Renal pelvis (tissue), 12 donors: ENCODE measurements at places on chromosomes 16 and 17. TPM values are rescaled to one million over a fixed set of nuclear protein-coding genes. Genes with fewer than 3 reads are reported as not detected.

DNA sequence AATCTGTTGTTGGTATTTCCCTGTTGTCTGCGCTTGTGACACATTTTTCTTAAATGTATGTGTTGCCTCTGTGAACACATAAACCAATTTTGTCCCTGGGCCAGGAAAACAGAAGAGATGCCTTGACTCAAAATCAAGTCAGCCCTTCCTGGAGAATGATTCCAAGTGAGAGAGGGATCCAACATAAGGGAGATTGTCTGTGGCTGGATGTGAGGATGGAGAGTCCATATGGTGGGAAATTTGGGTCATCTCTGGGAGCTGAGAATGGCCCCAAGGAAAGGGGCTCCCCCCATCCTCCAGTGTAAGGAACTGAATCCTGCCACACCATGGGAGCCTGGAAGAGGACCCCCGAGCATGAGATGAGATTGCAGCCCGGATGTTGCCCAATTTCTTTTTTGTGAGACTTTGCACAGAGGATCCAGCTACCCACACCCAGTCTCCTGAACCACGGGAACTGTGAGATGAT, 13.5 kb downstream of the CRYM start:
- DNase-seq: no peak

DNA sequence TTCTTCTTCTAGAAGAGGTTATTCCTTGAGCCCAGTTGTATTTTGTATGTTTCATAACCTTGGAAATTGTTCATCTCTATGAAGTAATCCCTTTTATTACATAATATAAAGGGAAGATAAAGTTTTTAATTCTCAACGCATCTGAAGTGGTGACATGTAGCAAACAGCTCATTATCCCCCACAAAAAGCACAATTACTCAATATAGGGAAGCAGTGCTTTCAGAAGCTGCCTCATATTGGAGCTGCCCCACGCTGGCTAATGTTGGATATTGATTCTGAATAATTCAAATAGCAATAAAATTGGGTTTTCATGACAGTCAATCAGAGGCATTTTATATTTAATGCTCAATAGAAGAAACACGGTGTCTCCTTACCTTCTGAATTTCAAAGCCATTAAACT, 604.3 kb upstream of the RBFOX1 start:
- no peak for DNase-seq

DNA sequence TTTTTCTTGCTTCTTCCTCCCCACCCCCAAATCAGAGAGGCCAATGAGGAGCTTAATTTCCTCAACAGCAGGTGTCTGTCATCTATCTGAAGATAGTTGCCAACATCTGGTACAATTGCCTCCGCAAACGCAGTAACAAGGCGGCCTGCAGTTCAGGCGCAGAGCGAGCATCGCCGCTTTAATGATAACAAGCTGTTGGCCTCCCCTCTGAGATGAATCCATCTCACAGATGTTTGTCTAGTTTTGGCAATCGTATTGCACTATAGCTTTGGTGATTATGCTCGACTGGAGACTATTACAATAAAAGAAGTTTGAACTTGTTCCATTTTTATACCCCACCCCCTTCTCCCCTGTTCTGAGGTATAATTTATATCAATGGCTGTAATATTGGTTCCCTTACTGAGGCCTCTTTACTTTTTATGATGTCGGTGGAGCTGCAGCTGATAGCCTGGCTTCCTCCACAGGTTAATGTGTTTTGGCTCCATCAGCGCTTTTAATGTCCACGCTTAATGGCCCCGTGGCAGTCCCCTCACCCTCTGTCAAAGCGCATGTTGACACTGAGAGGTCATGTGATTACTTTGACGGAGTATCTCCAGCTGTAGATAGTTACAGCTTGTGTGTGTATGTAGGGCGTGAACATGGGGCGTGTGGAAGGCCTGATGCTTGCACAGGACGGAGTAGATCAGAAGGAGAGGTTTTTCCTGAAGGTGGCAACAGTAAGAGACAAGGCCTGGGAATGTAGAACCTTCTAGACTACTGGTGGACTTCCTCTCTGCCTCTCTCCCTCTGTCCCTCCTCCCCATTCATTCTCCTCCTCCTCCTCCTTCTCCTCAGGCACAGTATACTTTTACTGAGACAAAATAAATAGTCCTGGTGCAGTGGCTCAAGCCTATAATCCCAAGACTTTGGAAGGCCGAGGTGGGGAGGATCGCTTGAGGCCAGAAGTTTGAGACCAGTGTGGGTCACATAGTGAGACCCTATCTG, 164.7 kb downstream of the MSI2 start:
- peak; percentile 88 for DNase-seq

GRCh38 chr16:76524356-76524755, 247.2 kb downstream of the CNTNAP4 start:
- DNase-seq: no peak

GRCh38 chr17:17663160-17664063, 17.8 kb upstream of the RAI1 start:
- DNase-seq: peak; percentile 74

DNA sequence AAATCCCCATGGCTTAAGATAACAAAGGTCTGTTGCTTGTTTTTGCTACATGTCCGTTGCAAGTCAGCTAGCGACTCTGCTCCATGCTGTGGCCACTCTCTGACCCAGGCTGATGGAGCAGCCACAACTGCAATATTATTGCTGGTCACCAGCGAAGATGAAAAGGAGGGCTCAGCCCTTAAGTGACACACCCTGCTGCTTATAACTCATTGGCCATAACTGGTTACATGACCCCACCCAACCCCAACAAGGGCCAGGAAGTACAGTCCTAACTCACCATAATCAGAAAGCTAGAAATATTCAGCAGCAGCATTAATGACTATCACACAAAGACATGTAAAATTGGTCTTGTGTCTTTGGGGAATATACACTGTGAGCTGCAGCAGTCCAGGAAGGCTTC, 224.3 kb downstream of the SOX9 start:
- DNase-seq: no peak

- DNase-seq: no peak
These were observed 1.1 kb upstream of the XYLT1 start for GRCh38 chr16:17471719-17472461.

- DNase-seq: no peak
These were observed 21.7 kb upstream of the PAFAH1B1 start for GRCh38 chr17:2571523-2572303.

GRCh38 chr17:73711184-73711583, 66.9 kb upstream of the SDK2 start:
- no peak for DNase-seq

GRCh38 chr17:65742403-65743307, 181.2 kb upstream of the AXIN2 start:
- no peak for DNase-seq

DNA sequence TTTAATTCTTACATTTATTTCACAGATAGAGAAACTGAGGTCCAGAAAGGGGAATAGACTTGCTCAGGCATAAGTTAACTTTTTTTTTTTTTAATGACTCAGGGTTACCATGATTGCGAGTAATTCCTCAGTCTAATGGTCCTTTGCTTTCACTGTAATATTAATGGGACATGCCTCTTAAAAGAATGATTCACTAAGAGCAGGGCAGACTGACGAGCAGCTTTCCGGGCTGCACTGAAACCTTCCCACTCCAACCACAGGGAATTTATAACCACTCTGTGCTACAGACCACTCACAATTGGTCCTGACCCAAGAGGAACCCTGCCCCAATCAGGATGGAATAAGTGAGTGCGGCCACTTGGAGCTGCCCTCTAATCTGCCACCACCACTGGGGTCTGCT, 5.7 kb downstream of the HOXB2 start:
- no peak for DNase-seq

GRCh38 chr17:79925242-79925957, 86.2 kb upstream of the CBX4 start:
- DNase-seq: peak; percentile 58

DNA sequence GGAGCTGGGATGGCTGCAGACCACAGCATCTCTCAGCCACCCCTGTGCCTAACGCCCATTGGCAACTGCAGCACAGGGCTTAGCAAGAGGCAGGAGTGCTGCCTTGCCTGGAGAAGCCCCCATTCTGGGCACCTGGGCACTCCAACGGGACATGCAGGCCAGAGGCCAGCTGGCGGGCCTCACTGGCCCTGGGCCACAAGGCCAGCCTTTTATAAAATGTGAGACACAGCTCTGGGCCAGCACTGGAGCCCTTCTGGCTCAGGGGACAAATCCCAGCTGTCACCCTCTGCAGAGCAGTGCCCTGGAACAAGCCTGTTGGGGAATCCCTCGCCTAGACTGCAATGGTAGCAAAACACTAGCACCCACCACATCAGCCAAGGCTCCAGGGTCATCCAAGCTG, 171.8 kb downstream of the WSCD1 start:
- no peak for DNase-seq

DNA sequence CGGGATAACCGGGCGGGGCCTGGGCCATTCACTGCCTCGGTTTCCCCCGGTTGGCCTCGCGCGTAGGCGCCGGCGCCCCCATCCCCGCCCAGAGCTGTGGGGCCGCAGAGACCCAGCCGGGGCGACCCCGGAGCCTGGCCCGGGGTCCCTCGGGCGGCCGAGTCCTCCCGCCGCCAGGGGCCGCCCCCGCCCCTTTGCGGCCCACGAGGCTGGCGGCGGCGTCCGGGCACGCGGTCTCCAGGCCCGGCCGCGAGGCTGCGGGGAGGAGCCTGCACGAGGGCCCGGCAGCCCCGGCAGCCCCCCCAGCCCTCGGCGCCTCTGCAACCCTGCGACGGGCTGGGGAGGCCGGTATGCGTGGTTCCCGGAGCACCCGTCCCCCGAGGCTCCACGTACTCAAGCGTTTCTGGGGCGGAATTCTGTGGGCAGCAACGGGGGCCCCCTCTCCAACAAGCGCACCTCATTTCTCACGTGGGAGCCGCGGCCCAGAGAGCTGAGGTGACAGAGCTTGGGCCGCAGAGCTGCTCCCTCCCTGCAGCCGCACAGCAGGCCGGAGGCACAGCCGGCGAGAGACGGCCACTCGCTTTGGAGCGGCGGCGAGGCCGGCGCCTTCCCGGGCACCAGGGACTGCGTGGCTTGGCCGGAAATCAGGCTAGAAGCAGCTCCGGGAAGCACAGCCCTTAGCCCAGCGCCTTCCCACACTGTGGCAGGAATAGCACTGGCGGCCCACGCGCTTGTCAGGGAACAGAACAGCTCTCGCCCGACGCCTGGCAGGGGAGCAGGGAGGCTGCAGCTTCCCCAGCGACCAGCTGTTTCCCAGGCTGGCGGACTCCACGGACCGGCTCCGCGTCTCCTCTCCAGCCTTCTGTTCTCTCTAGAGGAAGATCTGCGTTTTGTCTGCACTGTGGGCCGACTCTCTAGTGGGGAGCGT, 867 bp upstream of the LIMD2 start:
- peak; percentile 39 for DNase-seq

DNA sequence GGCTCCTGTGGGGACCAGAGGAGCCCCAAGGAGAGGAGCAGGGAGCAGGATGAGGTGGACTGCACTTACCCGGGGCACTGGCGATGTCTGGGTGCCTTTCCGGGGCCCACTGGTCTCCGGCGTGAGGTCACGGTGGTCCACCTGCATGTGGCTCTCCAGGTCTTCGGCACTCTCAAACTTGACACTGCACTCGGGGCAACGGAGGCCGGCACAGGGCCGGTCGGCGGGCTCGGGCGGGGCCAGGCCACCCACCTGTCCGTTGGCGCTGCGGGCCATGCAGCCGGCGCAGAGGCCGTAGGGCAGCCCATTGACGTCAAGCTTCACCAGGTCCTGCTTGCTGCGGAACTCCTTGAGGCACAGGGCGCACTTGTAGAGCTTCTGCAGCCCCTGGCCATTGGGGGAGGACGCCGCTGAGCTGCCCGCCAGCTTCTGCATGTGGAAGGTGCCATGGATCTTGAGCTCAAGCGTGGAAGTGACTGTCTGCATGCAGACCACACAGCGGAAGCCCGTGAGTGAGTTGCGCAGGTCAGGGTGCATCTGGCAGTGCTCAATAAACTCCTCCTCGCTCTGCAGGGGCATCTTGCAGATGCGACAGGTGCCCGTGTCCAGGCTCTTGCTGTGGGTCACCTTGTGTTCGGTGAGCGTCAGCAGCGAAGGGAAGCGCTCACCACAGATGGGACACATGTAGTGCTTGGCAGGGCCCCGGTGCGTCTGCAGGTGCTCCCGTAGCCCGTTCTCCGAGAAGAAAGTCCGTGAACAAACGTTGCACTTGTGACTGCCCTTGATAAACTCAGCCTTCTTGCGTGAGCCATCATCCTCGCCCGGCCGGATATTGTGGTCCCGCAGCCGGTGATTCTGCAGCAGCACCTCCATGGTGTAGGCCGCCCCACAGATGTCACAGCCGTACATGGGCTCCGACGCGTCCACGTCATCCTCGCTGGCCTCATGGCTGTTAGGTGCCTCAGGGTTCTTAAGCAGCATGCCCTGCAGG, 220.0 kb downstream of the ZNF423 start:
- DNase-seq: no peak

- DNase-seq: no peak
These were observed 69.4 kb downstream of the CCDC182 start for GRCh38 chr17:57675427-57676387.

GRCh38 chr16:70364399-70364798, 17.7 kb downstream of the DDX19A start:
- DNase-seq: no peak

- no peak for DNase-seq
These were observed 902 bp downstream of the STAC2 start for GRCh38 chr17:39224778-39225307.

- DNase-seq: no peak
These were observed 21.6 kb downstream of the SPNS2 start for GRCh38 chr17:4520060-4520893.

The NPB gene
- polyA plus RNA-seq: 1.2 TPM

The MAPT gene
- 9.4 TPM for polyA plus RNA-seq

The ZG16B gene
- 0.21 TPM for polyA plus RNA-seq

The HP gene
- 0.74 TPM for polyA plus RNA-seq

The NAE1 gene
- 68.2 TPM for polyA plus RNA-seq

The PLLP gene
- 24.7 TPM for polyA plus RNA-seq

The GLP2R gene
- polyA plus RNA-seq: not detected

The MYH11 gene
- polyA plus RNA-seq: 9.2 TPM

The C17orf67 gene
- 1.3 TPM for polyA plus RNA-seq

The MAZ gene
- 348 TPM for polyA plus RNA-seq

The TSPOAP1 gene
- polyA plus RNA-seq: 77.0 TPM

The GRN gene
- 310 TPM for polyA plus RNA-seq

The HOXB1 gene
- polyA plus RNA-seq: 0.83 TPM

The PTGES3L gene
- polyA plus RNA-seq: 2.3 TPM

The WNT9B gene
- 7.2 TPM for polyA plus RNA-seq

The RIPOR1 gene
- 135 TPM for polyA plus RNA-seq

The PMM2 gene
- 18.9 TPM for polyA plus RNA-seq
